Breast epithelium (tissue), 4 donors: ENCODE measurements at places on chromosomes 12 and 14. TPM values are rescaled to one million over a fixed set of nuclear protein-coding genes. Genes with fewer than 3 reads are reported as not detected.

The MYO1H gene
- under 0.01 TPM for total RNA-seq

The CATSPERB gene
- 16.1 TPM for total RNA-seq

The ANKRD33 gene
- not detected for total RNA-seq

The SSPN gene
- total RNA-seq = 22.1 TPM

The RNF212B gene
- total RNA-seq = not detected

GRCh38 chr12:32535288-32535999 is 136.1 kb downstream of the FGD4 start:
- DNase-seq = peak; percentile 23

DNA sequence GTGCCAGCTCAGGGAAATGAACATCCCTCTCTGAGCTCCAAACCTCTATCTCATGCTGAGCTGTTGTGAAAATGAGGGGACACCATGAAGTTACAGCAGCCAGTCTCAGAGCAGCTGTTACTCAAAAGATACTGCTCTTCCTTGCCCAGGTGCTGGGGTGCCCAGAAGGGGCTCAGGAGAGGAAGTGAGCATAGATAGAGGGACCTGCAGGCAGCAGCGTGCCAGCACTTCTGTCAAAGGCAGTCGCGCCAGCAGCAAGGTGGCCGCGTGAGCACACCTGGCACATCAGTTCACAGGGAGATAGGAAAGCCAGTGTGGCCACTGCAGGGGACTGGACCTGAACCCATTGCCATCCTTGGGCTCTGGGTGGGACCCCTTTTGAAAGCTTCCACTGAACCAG is 27.8 kb downstream of the C14orf132 start:
- peak; percentile 7 for DNase-seq

- no peak for DNase-seq
These were observed 155.5 kb upstream of the CCND2 start for GRCh38 chr12:4118017-4118510.

DNA sequence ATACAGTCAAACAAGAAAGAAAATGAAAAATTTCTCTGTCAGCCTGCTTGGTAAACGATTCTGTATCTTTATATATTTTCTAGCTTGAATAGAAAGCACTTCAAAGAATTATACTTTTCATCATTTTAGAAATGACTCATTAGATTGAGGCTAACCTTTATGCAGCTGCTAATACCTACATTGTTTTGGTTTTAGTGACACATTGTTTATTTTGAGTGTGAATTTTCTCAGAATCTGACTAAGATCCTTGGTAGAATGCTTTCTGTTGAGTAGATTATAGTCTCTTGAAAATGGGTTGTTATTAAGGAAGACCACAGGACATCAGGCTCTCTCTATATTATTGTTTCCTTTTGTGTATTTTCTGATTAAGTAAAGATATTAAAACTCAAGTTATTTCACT is at the start of gene PMCH:
Gene PMCH, minus strand, starts transcription at position 45 of the 400 bp plus-strand sequence. CDS start 63 bp downstream, outside the sequence.
- no peak for DNase-seq

DNA sequence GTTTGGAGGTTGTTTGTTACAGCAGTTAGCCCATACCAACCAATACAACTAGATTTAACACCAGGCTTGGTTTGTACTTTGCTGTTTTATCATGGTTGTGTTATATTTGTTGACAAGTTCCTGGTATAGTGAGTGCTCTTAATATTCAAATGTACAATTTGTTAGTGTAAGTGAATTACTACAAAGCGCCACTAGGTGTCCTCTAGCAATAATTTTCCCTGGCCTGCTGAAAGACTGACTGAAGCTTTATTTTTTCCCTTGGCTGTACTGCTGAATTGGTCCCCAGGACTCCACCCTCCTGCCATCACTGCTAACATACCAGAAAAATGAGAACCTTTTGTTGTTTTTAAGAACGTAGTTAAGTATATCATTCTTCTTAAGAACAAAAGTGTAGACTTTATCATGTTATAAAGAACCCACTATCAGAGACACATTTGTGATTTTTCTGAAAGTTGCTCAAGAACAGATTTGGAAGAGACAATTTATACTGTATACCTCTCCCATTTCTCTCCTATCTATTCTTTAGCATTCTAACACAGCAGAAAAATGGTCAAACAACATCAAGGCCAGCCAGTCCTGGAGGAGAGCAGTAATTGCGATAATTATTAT is 75.3 kb upstream of the FAR2 start:
- DNase-seq = no peak

- DNase-seq = no peak
These were observed 103.0 kb downstream of the PRMT8 start for GRCh38 chr12:3593906-3594483.

- DNase-seq = no peak
These were observed 11.3 kb upstream of the SYT1 start for GRCh38 chr12:78853231-78853630.

- no peak for DNase-seq
These were observed 46.2 kb downstream of the C14orf132 start for GRCh38 chr14:96085369-96085768.

DNA sequence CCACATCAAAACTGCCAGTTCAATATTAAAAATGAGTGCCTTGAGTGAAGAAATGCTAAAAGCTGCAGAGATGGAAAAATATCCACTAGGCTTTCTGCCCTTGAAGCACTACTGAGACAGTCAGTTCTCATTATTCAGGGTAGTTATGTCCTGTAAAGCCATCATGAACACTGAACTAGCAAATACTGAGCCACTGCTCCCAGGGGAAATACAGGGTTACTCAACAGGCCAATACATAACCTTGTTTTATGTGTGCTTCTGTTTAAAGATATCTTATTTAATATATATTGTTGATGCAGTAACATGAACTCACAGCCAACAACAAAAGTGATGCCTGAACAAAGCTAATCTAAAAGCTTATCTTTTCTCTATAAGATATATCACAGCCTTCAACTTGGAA is 3.3 kb downstream of the RAD52 start:
- no peak for DNase-seq

- no peak for DNase-seq
These were observed 878.7 kb downstream of the DIO2 start for GRCh38 chr14:79332504-79333197.
